Stimulated activated CD4-positive, alpha-beta T cell treated with anti-CD3 and anti-CD28 coated beads, Interleukin-4, amount 100 ng/mL, for 24 hours (primary cell): ENCODE measurements at places on chromosomes 16 and 17.
A peak's percentile ranks its signal among the peaks of the same experiment; 100 is the strongest.

DNA sequence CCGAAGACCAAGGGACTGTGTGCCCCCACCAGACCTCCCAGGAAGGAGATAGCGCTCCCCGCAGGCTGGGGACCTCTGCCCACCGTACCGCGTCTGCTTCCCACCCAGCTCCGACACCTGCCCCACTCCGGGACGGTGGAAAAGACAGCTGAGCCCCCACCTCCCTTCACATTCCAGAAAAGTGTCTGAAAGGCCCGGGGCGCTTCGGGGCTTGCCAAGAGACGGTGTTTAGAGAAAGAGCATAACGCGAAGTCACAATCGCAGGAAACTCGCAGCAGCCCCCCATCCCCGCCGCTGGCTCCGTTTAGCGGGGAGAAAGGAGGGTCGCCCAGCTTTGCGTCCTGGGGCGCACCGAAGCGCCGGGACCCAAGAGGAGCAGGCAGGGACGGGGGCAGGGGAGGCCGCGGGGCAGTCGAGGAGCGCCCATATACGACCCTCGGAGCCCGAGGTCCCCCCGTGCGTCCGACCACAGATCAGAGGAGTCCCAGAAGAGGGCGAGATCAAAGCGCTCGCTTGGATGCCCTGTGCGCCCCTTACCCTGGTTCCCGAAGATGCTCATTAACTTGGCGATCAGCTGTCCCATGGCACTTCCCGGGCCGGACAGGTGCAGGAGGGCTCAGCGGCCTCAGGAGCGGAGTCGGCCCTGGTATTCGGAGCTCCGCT, 652 bp downstream of the ARL5C start:
- DNase-seq, result no peak

DNA sequence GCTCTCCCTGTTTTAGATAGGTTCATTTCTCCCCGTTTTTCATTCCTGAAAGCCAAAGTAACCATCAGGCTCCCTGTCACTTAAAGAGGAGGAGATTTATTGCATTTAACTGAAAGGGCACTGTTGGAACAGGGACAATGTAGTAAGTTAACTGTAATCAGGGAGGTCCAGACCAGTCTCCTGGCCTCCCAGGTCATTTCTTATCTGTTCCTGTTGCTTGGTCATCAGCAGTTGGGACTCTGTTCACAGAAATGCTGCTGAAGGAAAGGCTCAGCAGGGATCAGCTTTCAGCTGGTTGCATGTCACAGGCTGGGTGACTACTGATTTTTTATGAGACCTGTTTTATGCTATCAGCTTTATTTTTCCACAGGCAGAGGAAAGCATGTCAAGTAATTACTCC, 622.6 kb upstream of the GOT2 start:
- no peak for DNase-seq

DNA sequence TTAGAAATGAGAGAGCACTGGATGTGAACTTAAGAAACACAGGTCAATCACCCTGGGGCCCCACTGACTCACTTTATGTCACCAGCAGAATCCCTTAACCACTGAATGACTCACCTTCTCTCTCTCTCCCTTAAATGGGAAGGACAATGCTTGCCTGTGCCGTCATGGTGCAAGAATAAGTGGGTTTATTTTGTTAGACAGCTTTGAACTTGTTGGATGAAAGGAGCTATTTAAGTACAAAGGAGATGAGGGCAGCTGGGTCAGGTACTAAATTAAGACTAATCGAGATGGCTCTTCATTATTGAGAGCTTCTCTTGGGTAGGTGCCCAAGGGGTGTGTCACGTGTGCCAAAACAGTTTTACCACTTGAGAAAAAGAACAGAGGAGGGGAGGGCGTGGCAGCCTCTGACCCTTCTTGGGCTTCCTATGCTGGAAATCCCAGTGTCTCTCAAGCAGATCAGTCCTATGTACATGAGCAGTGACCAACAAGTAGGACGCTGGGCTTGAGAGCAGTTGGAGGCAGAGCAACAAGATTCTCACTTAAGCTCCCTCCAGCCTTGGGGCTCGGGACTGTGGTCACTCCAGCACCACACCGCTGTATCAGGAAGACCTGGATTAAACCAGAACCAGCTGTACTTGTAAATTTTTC, 6.7 kb upstream of the KRT31 start:
- DNase-seq, result peak; percentile 61

- DNase-seq, result no peak
Measured at GRCh38 chr17:46917516-46917915, 5.4 kb upstream of the GOSR2 start.

DNA sequence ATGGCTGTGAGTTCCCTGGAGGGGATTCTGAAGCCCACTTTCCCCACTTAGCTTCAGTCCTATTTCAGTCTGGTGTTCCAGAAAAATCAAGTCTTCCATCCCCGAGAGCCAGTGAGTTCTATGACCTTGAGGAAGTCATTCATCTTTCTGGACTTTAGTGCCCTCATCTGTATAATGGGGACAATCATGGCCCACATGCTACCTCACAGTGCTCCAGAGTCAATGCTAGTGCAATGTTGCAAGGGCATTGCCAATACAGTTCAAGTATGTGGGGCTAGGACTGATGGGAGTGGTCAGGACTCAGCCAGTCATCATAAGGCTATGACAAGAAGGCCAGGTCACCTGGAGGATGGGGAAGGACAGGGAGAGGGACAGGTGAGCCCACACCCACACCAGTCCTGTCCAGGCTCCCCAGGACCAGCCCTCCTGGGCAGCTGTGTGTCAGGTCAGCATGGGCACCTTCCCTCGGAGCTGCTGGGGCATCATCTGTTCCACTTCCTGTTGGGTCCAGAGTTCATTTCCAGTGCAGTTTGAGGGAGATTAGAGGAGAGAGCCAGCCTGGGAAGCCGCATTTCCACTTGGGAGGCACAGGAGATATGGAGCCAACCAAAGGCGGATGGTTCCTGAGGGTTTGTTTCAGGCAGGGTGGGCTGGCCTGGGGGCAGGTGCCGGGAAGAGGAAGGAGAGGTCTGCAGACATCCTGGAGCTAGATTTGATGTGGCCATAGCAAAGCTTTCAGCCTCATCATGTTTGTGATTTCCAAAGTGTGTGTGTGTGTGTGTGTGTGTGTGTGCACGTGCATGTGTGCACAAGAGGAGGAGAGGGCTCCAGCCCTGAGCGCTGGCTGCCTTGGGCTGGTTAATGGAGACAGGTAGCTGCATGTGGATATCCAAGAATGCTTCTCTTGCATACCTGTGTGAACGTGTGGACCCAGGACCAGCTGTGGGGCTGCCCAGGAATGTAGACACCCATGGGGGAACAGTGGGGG, 3.9 kb upstream of the WNT9B start:
- no peak for DNase-seq

DNA sequence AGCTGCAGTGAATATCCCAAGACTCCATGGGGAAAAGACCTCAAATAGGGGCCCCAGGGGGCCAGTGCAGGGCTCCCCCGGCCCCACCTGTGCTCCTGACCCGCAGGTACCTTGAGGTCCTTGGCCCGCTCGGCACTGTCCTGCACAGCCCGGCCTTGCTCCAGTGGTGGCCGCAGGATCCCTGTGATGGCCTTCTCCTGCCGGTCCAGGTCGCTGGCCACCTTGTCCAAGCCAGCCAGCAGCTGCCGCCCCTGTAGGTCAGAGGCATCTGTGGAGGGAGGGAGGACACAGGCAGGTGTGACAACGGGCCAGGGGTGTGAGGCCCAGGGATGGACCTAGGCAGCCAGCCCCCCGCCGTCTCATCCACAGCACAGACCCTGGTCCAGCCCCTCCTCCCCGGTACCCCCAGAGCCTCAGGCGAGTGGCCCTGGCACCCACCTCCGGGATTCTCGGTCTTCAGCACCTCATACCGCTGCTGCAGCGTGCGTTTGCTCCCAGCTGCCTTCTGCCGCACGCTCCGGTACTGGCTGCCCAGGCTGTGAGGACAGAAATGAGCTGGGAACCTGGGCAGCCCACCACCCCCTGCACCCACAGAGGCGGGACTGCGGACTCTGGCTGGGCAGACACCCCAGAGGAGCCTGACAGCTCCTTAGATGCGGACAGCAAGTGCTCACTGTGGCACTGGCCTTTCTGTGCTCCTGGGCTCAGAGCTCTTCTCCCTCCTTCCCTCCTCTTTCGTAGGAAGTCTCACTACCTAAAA, 43.7 kb downstream of the PPL start:
- no peak for DNase-seq

DNA sequence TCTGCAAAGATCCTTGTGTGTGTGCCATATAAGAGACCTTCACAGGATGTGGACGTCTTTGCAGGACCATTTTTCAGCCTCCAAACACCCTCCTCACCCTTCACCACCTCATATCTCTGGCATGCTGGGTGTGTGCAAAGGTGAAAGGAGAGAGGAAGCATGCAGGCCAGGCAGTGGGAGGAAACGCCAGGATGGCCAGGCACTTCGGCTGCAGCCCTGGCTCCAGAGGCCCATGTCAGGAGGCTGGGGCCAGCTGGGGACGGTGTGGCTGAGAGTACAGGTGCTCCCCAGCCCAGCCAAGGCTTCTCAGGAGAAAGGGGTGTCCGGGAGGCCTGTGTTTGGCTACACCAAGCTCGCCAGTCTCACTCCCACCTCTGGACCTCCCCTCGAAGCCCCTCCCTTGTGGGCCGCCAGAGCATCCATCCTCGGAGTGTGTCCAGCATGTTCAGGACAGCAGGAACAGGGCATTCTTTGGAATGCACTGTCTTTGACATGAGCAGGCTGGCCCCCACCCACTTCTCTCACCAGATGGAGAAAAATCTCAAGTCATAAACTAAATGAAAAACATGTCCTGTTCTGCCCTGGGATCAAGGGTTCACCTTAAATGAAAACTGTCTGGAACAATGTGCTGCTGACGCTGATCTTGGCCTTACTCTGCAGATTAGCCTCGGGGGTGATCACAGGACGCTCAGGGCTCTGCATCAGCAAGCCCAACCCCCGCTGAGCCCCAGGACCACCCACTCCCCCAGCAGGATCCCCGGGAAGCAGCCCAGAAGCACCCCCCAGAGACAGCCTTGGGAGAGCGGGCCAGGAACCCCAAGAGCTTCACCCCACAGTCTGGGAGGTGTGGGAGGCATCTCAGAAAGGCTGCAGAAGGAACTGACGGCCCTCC, 15.9 kb downstream of the PEMT start:
- no peak for DNase-seq

- peak; percentile 66 for DNase-seq
Measured at GRCh38 chr17:14205992-14206461, 30.6 kb downstream of the CDRT15 start.

- no peak for DNase-seq
Measured at GRCh38 chr17:44549686-44550085, 7.6 kb upstream of the FZD2 start.

- DNase-seq, result peak; percentile 22
Measured at GRCh38 chr17:75689441-75689873, 22.3 kb downstream of the SAP30BP start.

DNA sequence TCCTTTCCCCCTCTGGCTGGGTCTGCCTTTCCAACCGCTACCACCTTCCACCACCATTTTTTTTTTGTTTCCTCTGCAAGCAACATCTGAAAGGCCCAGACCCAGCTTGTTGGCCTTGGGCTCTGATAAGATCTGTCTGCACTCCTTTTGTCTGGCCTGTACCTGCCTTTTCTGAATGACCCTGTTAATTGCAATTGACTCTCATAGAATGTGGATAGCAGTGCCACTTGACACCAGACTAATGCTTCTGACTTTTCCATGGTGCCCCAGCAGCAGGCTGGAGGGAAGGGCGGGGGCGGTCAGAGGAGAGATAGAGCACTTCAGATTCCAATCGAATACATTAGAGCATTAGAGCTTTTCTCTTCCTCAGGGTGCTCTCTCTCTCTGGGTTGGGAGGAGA, 538.9 kb downstream of the WWOX start:
- DNase-seq, result no peak

- no peak for DNase-seq
Measured at GRCh38 chr16:88377961-88378360, 4.8 kb upstream of the ZNF469 start.

DNA sequence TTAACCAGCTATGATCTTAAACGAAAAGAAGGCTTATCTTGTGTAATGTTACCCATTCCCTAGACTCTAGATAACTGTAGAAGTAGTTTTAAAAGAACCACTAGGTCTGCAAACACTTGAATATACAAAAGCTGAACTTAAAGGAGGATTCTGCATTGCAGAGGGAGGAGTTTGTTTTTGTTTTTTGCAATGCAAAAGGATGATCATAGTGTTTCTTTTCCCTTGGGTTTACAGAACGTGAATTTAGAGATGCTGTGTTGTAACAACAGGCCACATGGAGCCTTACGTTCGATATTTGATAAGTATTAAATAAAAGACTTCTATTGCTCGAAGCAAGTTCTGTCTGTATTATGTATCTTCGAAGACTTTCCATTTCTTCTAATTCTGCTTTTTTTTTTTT, 77.6 kb downstream of the CHD9 start:
- DNase-seq, result no peak

- peak; percentile 23 for DNase-seq
Measured at GRCh38 chr17:76166168-76166567, 25.1 kb upstream of the FOXJ1 start.

DNA sequence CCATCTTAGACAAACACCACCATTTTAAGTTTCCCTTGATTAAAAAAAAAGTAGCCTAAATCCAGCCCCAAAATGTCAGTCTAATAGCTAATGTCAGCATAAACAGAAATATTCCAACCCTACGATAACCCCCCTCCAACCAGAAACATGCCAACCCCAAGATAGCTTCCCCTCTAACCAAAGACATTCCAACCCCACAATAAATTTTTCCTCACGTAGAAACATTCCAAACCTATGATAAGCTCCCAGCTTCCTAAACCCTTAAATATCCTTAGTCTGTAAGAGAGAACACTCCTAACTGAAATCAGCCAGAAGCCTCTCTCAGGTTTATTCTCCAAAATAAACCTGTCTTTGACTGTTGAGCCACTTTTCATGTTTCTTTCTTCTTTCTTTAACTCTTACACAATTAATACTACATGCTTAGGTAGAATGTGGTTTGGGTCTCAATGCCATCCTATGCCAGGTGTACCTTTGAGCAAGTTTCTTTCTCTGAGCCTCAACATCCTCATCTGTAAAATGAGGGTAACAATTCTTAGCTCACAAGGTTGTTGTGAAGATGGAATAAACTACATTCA, 10.5 kb upstream of the KRT38 start:
- DNase-seq, result no peak

DNA sequence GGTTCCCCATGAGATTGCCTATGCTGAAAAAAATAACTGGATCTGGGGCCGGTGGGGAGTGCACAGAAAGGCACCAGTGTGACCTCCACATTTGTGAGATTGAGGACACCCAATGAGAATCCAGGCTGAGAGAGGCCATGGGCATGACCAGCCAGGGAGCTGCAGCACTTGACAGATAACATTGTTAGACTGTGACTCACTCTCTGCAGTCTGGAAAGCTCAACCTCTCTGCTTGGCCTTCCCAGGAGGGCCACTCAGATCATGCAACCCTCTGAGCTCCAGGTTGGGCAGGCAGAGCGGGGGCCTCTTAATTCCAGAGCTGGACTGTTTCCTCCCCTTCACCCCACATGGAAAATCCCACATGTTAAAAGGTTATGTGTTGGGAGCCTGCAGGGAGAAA, 30.1 kb downstream of the FZD2 start:
- no peak for DNase-seq

DNA sequence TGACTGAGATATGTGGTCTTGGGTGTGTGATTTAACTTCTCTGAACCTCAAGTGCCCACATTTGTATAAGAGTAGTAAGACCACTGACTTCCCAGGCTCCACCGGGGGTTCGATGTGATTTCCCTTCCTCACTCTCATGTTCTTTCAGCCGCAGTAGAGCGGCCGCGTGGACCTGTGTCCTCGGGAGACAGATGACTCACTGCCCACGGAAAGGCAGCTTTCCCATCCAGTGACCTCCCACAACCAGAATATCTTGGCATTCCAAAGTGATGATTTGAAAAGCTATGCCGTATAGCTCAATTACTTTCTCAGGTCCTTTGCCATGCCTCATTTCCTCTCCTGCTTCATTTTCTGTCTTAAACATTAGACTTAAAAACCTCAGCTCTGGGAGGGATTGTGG, 73.6 kb downstream of the IL21R start:
- DNase-seq, result no peak

GRCh38 chr16:85457366-85457765, 155.8 kb upstream of the GSE1 start:
- DNase-seq, result no peak
